ENCODE measurements at places on chromosomes 11 and 22.
A peak's percentile ranks its signal among the peaks of the same experiment; 100 is the strongest.

DNA sequence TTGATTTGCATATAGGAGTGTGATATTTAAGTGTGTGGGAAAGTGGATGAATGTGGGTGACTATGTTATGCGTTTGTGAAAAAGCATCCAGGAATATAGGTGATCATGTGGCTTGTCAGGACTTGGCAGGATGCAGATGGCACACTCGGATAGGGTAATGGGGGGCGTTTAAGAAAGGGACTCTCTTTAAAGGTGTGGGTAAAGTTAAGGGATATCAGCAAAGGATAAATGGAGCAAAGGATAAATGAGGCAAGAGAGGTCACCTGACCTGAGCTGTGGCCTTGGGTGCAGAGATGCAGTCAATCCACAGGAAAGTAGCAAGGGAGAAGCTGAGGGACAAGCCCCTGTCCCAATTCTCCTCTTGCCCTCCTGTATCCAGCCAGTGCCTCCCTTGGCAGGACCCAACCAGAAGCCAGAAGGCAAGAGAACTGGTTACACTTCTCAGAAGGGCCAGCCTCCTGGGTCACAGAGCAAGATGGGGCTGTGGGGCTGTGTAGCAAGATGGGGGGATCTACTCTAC is 47.5 kb upstream of the GRAMD1B start:
- no peak for DNase-seq

DNA sequence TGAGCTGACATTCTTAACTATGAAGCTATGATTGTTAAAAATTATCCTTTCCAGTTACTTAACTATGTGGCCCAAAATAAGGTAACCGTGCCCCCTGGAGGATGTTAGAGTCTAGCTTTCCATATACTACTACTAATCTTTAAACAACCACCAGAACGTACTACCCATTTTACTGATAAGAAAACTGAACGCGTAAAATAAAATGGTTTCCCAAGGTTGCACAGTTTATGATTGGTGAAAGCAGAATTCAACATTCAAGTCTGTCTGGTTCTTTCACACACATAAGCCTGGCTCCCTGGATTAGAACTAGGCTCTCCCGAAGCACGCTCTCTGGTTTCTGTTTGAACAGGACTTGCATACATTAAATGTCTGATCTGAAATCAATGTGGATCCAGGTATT is 437.8 kb upstream of the CCDC90B start:
- peak; percentile 68 for DNase-seq

DNA sequence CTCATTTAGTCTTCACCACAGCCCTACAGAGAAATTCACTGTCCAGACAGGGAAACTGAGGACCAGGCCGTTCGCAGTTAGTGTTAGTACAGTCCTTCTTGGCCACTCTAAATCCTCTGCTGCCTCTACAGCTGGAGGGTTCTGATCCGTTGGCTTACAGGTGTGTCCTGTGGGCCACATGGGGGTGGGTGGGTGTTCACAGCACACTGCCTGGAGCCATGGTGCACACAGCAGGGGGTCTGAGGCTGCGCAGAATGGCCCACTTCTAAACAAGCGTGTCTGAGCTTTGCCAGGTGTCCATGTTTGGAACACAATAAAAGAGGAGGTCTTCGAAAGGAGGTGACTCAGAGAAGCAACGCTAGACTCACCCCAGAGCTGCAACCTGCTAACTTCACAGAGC is 249.0 kb downstream of the ST3GAL4 start:
- DNase-seq, result no peak

DNA sequence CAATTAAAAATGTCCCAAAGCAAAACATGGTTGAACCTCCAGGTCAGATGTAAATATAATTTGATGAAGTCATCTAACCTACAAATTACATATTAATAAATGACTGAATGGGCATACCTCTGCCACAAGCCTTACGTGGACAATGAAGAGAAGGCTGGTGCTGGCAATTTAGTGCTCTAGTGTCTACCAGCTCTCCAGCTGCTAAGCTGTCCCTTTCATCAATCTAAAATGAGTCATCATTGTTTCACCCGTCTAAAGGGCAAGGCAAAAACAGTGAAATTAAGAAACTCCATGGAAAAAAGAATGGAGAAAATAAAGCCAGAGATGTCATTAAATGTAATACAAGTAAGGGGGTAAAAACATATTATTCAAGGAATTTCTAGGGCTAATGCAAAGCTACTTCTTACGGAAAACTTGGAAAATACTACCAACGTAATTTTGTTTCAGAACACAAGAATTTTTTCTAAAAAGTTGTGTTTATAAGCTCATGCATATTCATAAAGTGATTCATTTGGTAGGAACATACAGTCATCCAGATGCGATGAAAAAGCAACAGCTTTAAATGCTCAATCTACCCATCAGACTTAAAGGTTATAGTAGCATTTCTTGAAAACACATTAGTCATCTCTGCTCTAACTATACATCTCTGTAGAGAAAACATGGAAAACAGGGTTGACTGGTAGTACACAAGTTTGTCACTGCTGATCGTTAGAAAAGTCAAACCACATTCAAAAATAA is 71.5 kb downstream of the SIK3 start:
- no peak for DNase-seq

DNA sequence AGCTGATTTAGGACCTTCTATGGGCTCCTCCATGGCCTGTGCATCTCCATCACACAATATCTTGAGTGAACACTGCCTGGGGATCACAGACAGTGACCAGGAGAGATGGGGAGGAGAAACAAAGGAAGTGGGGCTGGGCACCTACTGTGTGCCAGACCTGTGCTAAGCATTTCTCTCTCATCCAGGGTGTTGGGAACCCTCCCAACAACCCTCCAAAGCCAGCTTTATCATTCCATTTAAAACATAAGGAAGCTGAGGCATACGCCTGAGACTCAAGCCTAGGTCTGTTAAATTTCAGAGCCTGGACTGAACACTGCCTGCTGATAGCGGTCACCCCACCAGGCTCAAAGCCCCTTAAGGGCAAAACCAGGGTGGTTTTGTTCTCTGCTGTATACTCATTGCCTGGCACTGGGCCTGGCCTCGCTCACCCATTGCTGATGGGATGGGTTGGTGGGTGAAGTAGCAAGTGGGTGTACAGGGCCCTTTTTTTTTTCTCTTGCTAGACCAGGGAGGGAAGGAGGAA is 130.1 kb downstream of the MN1 start:
- DNase-seq, result no peak

DNA sequence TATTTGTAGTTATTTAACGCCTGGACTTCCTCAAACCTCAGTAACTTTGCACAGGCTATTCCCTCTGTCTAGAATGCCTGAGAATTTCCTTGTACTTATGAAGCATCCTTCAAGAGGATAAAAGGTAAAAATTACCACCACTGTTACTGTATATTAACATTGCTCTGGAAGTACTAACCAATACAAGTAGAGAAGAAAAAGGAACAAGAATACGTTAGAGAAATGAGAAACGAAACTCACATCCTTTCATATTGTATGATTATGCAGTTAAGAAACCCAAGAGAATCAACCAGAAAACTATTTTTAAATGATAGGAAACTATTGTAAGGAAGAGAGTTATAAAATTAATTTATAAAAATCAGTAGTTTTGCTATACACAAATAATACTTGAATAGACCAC is 48.2 kb upstream of the OR5P2 start:
- DNase-seq, result no peak

DNA sequence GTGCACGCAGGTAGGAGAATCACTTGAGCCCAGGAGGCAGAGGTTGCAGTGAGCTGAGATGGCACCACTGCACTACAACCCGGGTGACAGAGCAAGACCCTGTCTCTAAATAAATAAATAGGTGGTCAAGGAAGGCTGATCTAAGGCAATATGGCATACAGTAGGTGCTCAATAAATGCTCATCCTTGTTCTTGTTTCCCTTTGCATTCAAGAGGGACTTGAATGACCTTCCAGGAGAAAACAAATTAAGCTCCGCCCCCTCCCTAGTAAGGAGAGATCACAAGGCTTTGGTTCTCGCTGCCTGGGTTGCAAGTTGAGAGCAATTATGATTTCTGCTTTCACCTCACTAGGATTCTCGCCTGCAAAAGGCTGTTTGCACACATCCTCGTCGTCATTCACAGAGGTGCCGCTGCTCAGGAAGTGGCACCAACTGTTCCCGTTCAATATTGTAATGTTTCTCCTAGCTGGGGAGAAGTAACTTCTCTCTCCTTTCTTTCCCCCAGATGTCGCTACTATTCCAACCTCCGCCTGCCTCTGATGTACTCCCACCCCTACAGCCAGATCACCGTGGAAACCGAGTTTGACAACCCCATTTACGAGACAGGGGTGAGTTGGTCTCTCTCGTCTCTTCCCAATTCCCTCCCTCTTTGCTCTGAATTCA is 51.8 kb upstream of the ASPHD2 start:
- DNase-seq, result no peak

- no peak for DNase-seq
Observed at GRCh38 chr11:123924027-123924426, 15.4 kb upstream of the OR4D5 start.

DNA sequence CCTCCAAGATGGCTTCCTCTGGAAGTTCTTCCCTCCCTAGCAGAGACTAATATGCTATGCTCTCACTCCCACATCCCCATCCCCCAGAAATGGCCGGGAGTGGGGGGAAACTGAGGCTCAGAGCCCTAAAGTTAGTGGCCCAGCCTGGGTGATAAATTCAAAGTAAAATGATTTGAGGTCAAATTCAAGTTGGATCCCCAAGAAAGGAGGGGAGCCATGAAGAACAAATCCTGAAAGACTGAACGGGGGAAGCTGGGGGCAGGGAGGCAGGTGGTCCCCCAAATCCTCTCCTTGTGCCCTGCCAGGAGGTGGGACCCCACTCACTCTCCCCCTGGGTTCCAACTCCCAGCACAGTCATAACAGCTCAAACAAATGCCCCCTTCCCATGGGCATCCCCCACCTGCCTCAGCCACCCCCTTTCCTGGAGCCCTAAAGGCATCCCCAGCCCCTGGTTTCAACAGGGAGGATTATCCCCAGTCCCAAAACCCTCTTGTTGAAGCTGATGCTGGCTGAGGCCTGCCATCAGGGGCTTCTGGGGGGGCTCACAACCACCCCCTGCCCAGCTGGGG is 1.1 kb downstream of the CBX6 start:
- no peak for DNase-seq

DNA sequence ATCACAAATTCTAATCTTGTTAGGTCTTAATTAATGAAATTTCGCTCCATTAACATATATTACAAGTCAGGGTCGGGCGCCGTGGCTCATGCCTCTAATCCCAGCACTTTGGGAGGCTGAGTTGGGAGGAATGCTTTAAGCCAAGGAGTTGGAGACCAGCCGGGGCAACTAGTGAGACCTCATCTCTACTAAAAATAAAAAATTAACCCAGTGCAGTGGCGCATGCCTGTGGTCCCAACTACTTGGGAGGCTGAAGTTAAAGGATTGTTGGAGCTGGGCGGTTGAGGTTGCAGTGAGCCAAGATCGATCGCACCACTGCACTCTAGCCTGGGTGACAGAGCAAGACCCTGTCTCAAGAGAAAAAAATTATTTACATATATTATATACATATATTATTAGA is 1.9 kb downstream of the TMA7B start:
- DNase-seq, result no peak

DNA sequence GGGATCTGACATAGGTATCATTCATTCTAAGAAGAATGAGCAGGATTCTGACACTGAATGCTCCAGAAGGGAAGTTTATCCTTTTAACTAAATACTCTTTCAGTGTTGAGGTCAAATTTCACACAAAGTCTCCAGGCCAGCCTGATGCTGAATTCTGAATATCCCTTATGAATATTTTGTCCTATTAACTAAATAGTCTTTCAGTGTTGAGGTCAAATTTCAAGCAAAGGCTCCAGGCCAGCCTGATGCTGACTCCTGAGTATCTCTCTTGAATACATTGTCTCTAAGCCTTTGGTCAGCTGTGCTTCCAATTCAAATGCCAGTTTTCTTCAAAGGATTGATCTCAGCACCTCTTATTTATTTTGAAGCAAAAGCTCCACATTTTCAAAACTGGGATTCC is 676.8 kb downstream of the NTM start:
- DNase-seq, result no peak

DNA sequence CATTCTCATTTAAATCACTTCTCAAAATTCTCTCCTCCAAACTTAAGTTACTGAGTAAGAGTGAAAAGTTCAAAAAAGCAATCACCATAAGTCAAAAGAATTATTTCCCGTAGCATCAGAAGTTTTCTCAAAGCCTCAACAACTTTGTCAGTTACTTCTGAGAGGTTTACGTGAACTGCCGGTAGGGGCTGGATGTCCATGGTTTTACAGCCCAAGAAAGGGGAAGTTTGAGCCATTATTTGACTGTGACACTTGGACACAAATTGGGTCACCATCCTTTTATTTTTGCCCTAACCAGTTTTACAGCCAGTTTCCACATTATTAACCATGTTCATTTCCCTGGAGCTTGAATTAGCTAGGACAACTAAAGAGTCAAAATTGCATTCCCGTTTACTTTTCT is 7.5 kb downstream of the POU2AF3 start:
- no peak for DNase-seq

GRCh38 chr11:20160425-20161229 is at the start of gene DBX1:
TSS of gene DBX1 (minus strand) at chr11:20160475. CDS start at chr11:20160324, 151 bp downstream.
- DNase-seq, result no peak

DNA sequence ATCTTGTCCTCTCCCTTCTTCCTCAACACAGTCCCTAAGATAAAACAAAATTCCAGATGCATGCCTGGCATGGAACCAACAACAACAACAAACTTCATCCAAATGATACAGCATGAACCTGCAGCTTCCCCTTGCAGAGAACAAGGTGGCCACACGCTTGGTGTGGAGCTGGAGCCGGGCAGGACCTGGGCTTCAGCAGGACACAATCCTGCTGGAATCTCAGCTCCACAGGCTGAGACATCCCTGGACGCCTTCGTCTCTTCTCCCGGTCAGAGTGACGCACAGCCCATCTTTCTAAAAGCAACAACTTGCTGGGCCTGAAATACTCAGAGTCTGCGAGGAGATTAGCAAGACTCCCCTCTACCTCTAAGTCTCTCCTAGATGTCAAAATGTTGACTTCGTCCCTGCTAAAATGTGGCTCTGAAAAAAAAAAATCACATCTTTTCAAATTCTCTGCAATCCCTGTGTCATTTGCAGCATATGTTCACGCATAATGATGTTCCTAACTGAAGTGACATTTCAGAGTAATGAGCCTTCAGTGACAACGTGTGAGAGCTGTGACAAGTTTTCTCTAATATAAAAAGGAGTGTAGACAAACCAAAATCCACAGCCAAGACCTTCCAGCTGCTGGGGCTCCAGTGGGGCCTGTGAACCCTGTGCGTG is 1232.3 kb downstream of the TBC1D22A start:
- DNase-seq, result no peak

GRCh38 chr11:105381941-105382340 is 227.9 kb upstream of the GRIA4 start:
- DNase-seq, result no peak

DNA sequence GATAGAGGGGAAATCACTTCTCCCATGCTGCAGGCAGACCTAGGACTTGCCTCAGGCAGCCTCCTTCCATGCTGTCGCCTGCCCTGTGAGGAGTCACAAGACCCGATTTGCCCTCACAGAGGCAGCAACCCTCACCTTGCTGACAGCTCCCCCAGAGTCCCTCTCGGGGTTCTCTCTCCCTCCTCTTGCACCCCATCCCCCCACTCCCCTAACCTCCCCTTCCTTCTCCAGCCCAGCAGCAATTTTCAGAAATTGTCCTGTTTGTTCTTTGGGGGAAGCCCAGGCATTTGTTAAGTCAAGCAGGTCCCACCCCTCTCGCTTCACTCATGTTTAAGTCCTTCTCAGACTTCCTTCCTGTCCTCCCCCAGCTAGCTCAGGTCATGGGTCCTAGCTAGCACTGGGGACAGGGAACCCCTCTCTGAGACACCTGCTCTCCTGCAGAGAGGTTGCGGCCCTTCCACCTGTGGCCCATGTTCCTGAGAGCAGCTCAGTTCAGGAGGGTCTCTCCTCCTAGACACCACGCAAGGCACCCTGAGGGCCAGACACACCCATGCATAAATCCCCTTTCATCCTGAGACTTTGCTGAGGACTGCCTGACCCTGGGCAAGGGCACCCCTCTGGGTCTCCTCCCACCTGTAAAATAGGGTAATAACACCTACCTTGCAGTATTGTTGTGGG is 6.3 kb upstream of the FXYD2 start:
- no peak for DNase-seq
